ENCODE measurements at places on chromosomes 2 and 18.

GRCh38 chr2:119247844-119248271 is 24.2 kb downstream of the STEAP3 start:
- no peak for DNase-seq

DNA sequence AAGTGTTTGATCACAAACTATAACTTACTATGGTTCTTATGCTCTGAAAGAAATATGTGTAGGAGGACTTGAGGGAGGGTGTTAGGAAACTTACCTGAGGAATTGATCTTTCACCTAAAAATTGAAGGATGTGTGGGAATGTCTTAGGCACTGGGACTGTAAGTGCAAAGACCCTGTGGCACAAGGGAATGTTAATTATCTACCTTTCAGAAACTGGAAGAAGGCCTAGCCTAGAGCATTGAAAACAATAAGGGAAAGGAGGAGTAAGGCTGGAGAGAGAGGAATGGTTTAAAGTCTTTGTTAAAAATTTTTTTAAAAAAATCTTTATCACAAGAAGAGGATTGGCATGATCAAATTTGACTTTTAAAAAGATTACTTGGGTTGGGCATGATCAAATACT is 7.9 kb downstream of the AFTPH start:
- no peak for DNase-seq

- DNase-seq = no peak
These were observed 144.8 kb upstream of the NDUFV2 start for GRCh38 chr18:8957731-8958130.

- DNase-seq = no peak
These were observed 77.2 kb downstream of the TSN start for GRCh38 chr2:121832412-121833357.

- no peak for DNase-seq
These were observed 521.8 kb upstream of the ID2 start for GRCh38 chr2:8159966-8160603.

GRCh38 chr2:15622614-15623480 is 31.2 kb downstream of the DDX1 start:
- no peak for DNase-seq

Data from GM12891 (cell line).